ENCODE measurements at places on chromosomes 12 and 14.

DNA sequence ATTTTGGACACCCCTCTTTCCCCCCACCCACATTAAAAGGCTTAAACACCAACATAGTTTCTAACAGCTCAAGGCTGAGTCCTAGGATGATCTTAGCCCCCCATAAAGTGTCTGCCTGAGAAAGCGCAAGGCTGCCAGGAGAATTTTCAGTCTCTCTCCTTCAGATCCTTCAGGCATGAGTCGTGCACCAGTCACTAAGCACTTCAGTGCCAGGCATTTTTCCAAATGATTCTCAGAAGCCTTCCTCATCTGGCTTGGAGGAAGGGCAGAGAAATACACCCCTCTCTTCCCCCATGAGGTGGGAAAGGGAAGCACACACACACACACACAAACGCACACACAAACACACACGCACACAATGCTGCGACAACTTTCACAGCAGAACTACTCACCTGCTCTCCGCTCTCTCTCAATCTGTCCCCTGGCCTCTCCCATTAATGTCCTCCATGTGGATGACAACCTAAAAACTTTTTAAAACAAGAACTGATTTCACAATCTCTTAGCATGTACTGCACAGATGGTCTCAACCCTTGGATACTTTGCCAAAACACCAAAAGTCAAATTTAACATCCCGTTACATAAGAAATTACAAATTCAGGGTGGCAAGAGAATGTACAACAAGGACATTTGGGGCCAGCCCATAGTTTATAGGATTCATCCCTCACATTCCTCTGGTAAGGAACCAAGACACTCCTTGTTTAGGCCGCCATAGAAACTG, 49.8 kb downstream of the CKAP4 start:
- no peak for DNase-seq

DNA sequence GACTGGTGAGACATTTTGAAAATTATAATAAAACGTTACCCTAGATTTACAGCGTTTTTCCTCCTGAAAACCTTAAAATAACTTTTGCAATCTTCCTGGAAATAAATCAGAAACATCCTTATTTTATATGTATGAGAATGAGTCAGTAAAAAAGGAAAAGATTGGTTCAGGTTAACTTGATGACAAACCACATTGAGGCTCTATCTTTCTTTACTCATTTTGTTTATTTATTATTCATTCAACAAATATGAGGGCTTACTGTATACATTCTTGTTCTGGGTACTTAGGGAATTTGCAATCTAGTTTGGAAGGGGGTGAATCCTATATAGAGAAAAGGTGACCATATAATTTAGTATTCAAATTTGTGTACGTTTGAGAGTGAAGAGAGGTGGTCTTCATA, 156.6 kb downstream of the UNC79 start:
- DNase-seq = no peak

- no peak for DNase-seq
Measured at GRCh38 chr14:61512026-61512834, 183.1 kb upstream of the HIF1A start.

DNA sequence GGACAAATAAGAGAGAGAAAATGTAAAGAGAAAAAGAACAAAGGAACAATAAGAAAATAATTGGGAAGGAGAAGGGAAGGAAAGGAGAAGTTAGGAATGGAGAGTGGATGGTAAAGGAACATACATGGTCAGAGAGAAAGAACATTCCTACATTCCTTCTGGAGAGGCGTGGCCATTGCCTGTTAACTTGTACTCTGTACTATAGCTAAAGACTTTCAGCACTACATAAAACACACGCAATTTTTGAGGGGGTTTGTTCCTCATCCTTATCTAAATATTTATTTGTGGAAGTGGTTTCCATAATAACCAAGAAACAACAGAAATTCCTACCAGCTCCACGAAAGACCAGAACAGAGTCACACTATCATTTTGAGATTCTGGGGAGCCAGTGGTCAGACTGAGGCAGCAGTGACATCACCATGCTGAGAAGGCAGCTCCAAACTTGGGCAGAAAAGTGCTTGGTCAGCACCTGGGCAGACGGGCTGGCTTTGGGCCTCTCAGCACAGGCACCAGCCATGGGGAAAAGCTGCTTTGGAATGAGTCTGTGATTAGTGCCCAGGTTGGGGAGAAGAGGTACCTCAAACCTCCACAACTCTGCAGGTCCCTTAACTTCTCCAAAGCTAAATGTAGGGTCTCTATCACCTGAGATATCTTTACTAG, 125.9 kb upstream of the NTF3 start:
- no peak for DNase-seq
